Glomerular endothelial cell (primary cell): ENCODE measurements at places on chromosomes 11 and 22. TPM values are rescaled to one million over a fixed set of nuclear protein-coding genes. Genes with fewer than 3 reads are reported as not detected.

The APOL6 gene
- 9.6 and 10.7 TPM in 2 replicates for total RNA-seq

The ACCS gene
- total RNA-seq, result 11.4 and 13.6 TPM in 2 replicates

The ART5 gene
- 0.23 TPM in 1 of 2 replicates, not detected in the other for total RNA-seq

The FIBIN gene
- total RNA-seq, result not detected in 2 replicates

The OTOG gene
- not detected in 2 replicates for total RNA-seq

The P2RY2 gene
- total RNA-seq, result 1.4 and 2.3 TPM in 2 replicates

The BEST1 gene
- not detected in 2 replicates for total RNA-seq

The ASCC2 gene
- total RNA-seq, result 40.3 and 57.2 TPM in 2 replicates
